Activated CD8-positive, alpha-beta memory T cell treated with anti-CD3 and anti-CD28 coated beads for 1 hour (primary cell): ENCODE measurements at places on chromosomes 3 and 15.

DNA sequence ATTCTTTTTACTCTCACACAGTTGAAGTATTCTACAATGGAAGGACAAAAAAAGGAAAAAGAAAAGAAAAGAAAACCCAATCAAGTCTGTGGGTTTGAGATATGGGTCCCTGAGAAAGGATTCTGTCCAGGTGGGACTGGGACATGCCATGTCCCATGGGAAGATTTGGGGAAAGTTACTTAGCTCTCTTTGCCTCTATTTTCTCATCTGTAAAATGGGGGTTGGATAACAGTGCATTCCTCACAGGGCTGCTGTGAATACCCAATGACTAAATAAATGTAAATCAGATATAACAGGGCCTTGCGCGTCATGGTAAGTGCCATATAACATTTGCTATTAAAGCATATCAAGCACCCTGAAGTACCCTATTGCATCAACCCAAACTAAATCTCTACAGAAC, 105.7 kb downstream of the CPN2 start:
- DNase-seq, result no peak

GRCh38 chr15:62951481-62951880, 91.1 kb upstream of the TPM1 start:
- DNase-seq, result no peak

- DNase-seq, result no peak
These were observed 175.1 kb downstream of the SHQ1 start for GRCh38 chr3:72673011-72673771.

GRCh38 chr3:194328053-194328657, 23.0 kb downstream of the CPN2 start:
- DNase-seq, result no peak

DNA sequence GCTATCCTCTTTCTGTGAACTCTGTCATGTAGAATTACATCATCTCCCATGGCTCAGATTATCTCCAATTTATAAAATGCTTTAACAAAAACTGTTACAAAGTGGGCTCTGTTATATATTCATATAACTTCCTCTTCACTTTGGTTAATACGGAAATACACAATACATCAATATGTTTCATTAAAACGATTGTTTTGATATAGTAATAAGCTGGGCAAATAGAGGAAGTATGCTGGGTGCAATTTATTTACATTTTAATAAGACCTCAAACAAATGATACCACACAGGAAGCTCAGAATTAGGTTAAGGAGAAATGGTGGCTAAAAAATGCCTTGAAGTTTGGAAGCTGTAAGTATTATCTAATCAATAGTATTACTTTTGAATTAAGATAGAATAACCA, 331.0 kb downstream of the ZBTB20 start:
- no peak for DNase-seq

DNA sequence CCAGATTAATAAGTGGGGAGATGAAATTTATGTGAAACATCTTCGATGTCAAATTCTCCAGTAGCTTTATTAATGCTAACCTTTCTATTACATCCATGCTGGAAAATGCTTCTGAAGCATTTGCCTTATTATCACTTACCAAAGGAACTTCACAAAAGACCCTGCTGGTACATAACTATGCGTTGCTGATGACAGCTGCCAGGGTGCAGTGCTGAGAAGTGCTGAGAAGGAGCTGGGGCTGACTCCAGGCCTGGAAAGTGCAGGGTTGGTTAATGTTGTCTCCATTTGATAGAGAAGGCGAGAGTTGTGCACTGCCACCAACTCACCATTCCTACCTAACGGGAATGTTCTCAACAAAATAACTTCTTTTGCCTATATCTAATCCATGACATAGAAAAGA, 736.0 kb upstream of the NR2F2 start:
- DNase-seq, result no peak

DNA sequence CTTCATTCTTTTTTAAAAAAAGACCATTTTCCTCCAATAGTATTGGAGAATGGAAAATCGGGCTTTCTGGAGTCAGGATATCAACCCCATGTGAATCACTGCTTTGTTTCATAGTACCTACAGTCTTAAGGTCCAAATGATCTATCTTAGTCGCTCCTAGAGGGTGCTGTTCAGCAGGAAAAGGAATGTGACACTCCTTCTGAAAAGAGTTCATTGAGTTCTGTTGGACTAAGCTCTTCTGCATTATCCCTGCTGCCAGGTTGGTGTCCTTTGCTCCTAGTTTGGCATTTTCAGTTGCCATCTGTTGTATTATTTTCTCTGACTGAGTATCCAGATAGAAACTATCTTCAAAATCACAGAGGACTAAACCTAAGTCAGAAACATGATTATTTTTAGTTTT, 57.2 kb downstream of the POLQ start:
- no peak for DNase-seq

- no peak for DNase-seq
These were observed 2.9 kb downstream of the TLE3 start for GRCh38 chr15:70094690-70095311.

- DNase-seq, result no peak
These were observed 9.4 kb upstream of the MED12L start for GRCh38 chr3:151075869-151076562.
